ENCODE measurements at places on chromosomes 6 and 20.

DNA sequence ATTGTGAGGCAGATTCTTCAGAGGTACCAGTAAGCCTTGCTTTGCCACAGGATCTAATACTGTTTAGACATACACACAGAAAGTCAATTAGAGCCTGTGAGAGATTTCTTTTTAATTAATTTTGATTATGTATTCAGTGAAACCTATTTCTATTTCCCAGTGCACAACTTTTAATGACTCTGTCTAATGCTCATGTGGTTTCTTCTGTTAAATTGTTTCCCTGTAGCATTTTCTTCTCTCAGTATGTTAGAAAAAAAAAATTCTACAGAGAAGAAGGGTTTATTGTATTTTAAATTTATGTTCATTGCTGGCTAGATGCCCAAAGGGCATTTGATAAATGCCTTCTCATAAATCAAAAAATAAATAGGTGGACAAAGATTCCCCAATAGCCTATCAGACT is 293.7 kb downstream of the C6orf118 start:
- no peak for DNase-seq

- no peak for DNase-seq
Observed at GRCh38 chr6:25640446-25640845, 11.6 kb upstream of the SCGN start.

GRCh38 chr6:167493976-167494697 is 169.3 kb downstream of the TTLL2 start:
- no peak for DNase-seq

GRCh38 chr20:59636766-59637370 is 32.5 kb downstream of the PHACTR3 start:
- no peak for DNase-seq

GRCh38 chr20:39886650-39887190 is 802.3 kb downstream of the MAFB start:
- no peak for DNase-seq

DNA sequence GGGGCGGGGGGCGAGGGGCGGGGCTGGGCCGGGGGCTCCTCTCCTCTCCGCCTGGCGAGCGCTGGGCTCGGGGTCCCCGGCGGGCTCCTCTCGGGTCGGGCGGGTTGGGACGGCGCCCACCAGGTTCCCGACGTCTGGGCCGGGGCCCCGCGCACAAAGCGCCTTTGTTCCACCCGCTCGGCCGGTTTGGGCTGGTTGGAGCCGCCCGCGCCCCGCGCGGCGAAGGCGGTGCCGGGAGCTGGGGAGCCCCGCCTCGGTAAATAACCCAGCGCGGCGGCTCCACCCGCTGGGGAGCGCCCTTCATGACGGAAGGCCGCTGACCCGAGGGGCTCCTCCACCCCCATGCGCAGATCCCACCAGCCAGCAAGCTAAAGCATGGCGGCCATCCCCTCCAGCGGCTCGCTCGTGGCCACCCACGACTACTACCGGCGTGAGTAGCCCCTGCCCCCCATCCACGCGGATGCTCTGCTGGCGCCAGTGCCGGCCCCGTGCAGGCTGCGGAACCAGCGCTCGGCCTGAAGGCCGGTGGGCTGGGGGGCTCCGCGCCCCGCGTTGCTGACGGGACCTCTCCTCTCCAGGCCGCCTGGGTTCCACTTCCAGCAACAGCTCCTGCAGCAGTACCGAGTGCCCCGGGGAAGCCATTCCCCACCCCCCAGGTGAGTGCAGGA is 503 bp downstream of the PPDPF start:
- no peak for DNase-seq

GRCh38 chr6:912871-913835 is 220.2 kb upstream of the EXOC2 start:
- DNase-seq: no peak

DNA sequence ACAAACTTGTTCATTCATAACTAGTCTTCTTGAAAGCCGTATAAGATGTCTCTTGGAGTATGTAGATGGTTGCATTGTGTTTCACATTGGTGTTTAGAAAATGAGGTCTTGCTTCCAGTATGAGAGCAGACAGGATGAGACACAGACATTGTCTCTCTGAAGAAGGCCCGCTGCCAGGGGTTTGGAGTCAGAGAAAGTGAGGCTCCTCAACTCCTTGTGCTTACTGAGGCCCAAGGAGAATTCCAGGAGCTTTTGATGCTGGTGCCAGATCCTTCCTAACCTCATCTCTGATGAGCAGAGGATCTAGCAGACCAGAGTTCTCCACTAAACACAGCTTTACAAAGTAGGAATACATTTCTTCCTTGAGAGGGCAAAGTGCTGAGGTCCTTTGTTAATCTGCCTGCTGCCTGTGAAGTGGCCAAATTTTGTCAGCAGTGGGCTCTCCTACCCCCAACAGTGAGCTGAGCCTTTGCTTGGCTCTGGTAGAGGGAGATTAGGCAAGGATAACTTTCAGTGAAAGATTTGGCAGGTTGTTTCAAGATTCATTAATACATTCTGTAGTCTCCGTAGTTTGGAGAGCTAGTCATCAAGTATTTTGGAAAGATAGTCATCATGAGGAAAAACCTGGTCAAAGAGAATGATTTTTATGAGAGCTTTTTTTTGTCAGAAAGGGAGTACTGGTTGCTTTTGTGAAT is 9.7 kb downstream of the MAPRE1 start:
- no peak for DNase-seq

- DNase-seq: no peak
Observed at GRCh38 chr20:37504404-37505096, 16.5 kb upstream of the NNAT start.

- DNase-seq: no peak
Observed at GRCh38 chr6:11493974-11494373, 43.6 kb upstream of the TMEM170B start.

DNA sequence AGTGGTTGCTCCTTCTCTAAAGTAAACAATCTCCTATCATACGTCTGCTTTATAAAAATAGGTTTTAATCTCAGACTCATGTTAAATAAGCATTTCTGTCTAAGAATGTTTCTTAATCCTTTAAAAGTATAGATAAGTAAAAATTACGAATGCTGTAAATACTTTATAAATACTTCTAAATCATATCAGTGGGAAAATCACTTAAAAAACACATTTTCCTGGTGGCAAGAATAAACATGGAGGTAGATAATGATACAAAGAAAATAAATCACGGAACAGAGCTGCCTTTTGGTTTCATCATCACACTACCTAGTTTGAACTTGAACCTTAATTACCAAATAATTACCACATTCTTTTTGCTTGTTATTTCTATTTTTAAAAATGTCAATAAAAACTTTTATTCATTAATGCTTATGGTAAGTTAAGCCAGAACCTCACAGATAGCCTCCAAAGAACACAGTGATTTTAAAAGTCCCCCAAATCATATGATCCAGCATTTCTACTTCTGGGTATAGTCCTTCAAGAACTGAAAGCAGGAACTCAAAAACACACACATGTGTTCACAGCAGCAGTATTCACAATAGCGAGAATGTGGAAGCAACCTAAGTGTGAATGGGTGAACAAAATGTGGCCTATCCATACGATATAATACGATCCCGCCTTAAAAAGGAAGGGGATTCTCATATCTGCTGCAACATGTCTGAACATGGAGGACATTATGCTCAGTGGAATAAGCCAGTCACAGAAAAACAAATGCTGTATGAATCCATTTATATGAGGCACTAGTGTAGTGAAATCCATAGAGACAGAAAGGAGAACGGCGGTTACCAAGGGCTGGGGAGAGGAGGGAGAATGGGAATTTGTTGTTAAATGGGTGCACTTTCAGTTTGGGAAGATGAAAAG is 72.4 kb downstream of the SLC22A23 start:
- no peak for DNase-seq

DNA sequence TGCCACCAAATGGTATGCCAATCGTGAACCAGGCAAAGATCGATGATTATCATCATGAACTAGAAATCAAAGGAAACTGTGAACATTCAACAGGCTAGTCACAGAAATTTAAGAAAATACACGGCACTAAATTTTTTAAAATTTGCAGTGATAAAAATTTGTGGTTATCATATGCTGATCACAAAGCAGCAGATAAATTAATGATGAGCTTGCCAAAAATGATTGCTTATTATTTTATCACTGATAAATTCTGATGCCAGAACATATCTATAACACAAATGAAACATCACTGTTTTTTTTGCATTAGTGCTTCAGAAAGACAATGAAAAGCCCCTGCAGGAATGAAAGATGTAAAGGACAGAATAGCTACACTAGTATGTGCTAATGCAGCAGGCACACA is 1413.2 kb upstream of the MAP3K7 start:
- no peak for DNase-seq

DNA sequence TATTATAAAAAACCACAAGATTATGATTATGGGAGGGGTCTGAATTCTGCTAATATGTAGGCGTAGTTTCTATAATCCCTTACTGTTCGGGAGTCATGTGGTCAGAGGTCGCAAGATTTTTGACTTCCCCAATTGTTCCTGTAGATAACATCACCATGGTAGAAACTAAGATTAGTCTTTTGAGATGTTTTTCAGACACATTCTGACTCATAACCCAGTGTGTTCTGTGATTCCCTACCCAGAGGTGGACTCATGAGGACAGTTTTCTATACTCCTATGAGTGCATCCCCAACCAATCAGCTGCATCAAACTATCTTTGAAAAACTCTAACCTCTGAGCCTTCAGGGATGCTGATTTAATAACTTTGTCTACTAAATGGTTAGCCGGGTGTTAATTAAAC is 175.5 kb downstream of the RFPL4B start:
- DNase-seq: no peak

GRCh38 chr6:129191235-129191634 is 308.3 kb downstream of the LAMA2 start:
- DNase-seq: no peak

DNA sequence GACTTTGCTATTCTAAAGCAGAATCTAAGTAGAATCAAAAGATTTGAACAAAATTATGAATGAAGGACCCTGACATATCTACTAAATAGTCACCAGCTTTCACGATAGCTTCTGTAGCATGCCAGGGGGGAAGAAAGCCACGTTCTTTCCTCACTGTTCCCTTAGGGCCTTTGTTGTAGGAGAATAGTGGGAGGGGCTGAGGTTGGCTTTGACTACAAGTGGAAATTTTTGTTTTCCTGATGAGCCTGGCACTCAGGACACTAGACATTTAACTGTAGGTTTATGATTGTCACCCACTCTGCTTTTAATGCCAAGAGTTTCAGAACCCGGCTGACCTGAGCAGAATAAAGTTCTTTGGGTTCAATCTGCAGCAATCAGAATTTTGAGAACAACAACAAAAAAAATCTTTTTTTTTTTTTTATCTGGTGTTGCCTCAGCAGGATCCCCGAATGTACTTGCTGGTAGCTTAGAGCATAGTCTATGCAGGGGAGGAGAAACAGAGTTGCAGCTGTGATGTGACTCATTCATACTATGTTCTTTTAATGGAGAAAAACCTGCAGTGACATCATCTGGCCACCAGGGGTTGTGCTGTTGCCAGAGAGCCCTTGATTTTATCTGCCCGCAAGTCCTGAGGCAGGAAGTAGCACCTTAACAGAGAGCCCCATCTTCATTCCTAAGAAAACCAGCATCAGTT is 38.5 kb downstream of the TPD52L1 start:
- no peak for DNase-seq

Measured in cerebellar nuclear complex (tissue), 1 donor.